ENCODE measurements at places on chromosomes 12 and 14.

- no peak for ATAC-seq
Observed at GRCh38 chr12:535396-535795, 75.7 kb downstream of the B4GALNT3 start.

DNA sequence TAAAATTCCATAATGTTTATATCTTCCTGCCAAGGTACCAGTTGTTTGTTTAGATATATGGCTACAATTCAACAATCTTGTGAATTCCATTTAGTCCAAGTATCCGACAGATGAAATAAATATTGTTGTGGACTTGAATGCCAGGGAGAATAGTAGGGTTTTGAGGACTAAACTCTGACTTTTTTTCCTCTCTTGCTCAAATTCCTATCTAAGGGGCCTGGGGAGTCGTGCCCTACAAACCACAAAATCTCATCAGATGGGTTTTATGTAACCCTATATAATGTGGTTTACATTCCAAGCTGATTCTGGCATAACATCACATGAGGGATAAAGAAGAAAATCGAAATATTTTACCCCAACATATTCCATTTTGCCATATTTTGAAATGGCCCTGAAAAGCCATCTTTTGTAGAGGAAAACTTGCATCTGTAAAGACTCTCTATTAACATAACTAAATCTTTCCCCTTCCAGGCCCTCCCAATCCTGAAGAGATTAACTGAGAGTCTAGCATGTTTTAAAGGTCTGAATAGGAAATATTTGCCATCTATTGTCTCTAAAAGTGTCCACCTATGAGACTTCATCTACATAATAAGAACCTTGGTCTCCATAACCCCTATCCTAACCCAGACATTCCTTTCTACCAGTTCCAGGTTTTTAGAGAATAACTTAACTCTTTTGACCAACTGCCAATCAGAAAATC is 184.7 kb upstream of the KITLG start:
- no peak for ATAC-seq

- ATAC-seq, result no peak
Observed at GRCh38 chr14:51400139-51400538, 160.1 kb downstream of the TMX1 start.

DNA sequence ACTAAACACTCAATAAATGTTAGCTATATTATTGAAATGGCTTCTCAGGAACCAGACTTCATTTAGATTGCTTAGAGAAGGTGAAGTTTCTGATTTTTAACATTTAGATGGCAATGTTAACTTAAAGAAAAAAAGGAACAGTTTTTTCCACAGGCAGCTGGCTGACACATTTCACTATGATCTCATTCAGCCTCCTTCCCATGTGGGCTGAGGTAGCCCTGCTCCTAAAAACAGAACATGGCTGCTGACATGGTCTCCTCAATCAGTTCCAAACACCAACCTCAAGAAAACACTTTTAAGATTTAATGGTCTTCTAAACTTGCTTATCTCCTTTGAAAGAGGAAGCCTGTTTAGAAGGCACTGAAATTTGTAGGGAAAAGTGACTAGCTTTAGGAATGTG is 23.8 kb downstream of the GNS start:
- no peak for ATAC-seq

- ATAC-seq, result no peak
Observed at GRCh38 chr12:80183939-80184338, 84.6 kb downstream of the OTOGL start.

- no peak for ATAC-seq
Observed at GRCh38 chr12:104138797-104139152, 765 bp upstream of the NFYB start.

DNA sequence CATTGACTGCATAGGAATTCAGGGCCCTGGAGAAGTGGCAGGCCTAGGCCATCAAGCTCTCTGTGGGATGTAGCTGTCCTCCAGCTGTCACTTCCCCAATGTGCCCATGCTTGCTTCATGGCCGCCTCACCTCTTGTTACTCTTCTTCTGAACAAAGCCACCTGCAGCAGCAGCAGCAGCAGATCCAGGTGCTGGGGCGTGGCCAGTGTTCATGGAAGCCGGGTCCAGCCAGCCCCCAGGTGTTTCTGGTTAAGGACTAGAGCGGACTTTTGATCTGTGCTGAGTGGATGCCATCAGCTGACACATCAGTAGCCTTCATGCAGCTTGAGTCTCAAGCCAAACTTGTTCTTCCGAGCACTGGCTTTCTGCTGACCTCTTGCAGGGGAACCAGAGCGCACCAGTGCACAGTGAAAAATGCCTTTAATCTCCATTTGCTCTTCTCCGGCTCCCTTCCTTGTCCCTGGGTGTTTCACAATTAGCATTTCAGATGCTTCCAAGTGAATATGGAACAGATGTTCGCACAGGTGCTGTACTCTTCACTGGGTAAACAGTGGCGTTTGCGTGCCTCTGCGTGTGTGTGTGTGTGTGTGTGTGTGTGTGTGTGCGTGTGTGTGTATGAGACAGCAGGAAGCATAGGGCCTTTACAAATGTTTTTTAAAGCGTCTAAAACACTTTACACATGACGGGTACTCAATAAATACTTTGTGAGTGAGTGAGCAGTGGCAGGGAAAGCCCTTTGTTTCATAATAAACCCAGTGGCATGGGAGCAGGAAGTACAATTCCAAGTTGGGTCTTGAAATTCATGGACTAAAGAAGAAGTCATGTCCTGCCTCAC is 20.1 kb downstream of the TPCN1 start:
- no peak for ATAC-seq

DNA sequence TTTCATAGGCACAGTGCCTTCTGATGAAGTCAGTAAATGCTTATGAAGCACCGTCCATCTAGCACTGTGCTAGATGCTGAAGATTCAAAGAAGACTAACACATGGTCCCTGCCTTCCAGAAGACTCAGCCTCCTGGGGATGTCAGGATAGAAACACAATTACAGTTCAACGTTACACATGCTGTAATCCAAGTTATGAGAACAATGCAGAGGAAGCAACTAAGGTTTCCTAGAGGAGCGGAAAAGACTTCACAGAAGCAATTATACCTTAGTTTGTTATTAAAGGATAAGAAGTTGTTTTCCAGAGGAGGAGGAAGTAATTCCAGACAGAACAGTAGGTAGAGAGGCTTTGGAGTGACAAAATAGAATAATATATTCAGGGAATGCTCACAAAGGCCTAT is 66.9 kb upstream of the FGD4 start:
- ATAC-seq, result no peak

GRCh38 chr14:53019406-53019805 is 68.6 kb upstream of the FERMT2 start:
- ATAC-seq, result no peak

GRCh38 chr14:64766430-64767151 is 62.4 kb downstream of the PLEKHG3 start:
- no peak for ATAC-seq
